Peyer's patch (tissue), 4 donors: ENCODE measurements at places on chromosomes 5 and 9. TPM values are rescaled to one million over a fixed set of nuclear protein-coding genes. Genes with fewer than 3 reads are reported as not detected.

SLC25A48 gene
- 9.0 TPM for total RNA-seq

OR1Q1 gene
- total RNA-seq = not detected

EQTN gene
- total RNA-seq = not detected

CORO2A gene
- total RNA-seq = 15.7 TPM

DNA sequence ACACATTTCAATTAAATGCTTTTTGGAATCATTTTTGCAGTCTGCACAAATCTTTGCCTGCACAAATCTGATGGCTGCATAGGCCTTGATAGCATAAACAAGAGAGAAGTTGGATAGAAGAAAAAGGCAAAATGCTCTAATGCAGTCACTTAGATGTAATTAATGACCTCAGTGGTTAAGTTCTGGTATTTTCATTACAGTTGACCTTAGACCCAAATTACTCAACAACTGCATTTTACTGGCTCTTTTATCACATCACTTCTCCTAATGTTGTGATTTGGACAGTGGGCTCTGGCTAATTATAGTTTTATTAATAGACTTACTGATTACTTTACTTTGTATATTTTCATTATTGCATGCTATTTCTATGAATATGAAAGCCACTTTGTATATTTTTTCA lies 34.3 kb downstream of the NTRK2 start:
- DNase-seq = no peak
- H3K36me3 ChIP-seq = no peaks in the 10 kb centered on the region
- H3K27ac ChIP-seq = no peak overlapping the region
- no peaks in the 10 kb centered on the region for H3K4me1 ChIP-seq
- H3K4me3 ChIP-seq = no peak overlapping the region

DNA sequence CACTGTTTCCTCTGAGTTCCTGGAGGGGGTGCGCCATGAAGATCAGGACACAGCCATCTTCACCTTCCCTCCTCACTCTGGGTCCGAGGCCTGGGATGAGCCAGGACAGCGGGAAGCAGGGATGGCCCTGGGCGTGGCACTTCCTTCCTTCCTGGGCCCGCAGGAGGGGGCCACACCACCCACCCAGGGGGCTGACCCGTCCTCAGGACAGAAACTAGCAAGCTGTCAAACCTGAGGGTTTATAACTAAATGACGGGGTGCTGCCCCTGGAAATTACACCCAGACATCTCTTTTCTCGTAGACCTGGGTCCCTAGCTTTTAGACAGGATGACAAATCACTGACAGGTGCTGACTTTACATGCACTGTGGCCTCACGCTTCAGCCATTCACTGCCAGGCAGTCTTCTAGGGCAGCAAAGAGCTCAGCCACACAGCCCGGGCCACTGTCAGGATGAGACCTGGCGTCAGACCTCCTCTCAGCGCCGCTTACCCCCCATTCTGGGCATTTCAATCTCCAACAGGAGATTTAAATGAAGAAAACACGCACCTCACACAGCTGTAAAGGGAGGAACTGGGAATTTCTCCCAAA lies 8.1 kb downstream of the FCN2 start:
- no peaks in the 10 kb centered on the region for H3K36me3 ChIP-seq
- H3K27ac ChIP-seq = no peak overlapping the region
- DNase-seq = peak; percentile 1
- no peak overlapping the region for H3K4me3 ChIP-seq

GRCh38 chr5:81225463-81225862 lies 7.7 kb upstream of the CKMT2 start:
- H3K4me3 ChIP-seq = no peak overlapping the region
- no peak overlapping the region for H3K27ac ChIP-seq
- H3K4me1 ChIP-seq = no peaks in the 10 kb centered on the region
- no peak for DNase-seq

GRCh38 chr9:136487672-136488071 lies 4.8 kb upstream of the SEC16A start:
- H3K27me3 ChIP-seq = no peaks in the 10 kb centered on the region
- H3K27ac ChIP-seq = no peak overlapping the region
- H3K4me1 ChIP-seq = peaks cover 12% of the 10 kb centered on the region
